OCI-LY7 (cell line): ENCODE measurements at places on chromosomes 2 and 18. TPM values are rescaled to one million over a fixed set of nuclear protein-coding genes. Genes with fewer than 3 reads are reported as not detected.

Gene GCKR
- total RNA-seq, result not detected in 2 replicates

Gene CD302
- total RNA-seq, result not detected in 2 replicates

Gene OTOS
- total RNA-seq, result not detected in 2 replicates

Gene KLF11
- 14.9 and 15.8 TPM in 2 replicates for total RNA-seq

Gene LRATD1
- total RNA-seq, result not detected in 2 replicates

Gene CRACDL
- total RNA-seq, result 0.13 and 0.59 TPM in 2 replicates

Gene VIT
- not detected in 2 replicates for total RNA-seq

Gene RAB11FIP5
- total RNA-seq, result 0.66 TPM in 1 of 2 replicates, not detected in the other

Gene CD8B2
- not detected in 2 replicates for total RNA-seq

Gene ANKRD30BL
- total RNA-seq, result 0.79 TPM in 1 of 2 replicates, not detected in the other

Gene IL1F10
- total RNA-seq, result not detected in 2 replicates

Gene GRHL1
- 1.2 and 2.5 TPM in 2 replicates for total RNA-seq

Gene CYP27C1
- not detected in 2 replicates for total RNA-seq

Gene ADRA2B
- 0.11 TPM in 1 of 2 replicates, not detected in the other for total RNA-seq

Gene NGEF
- 0.82 TPM in 1 of 2 replicates, not detected in the other for total RNA-seq

Gene BCL2
- total RNA-seq, result 2.5 and 3.0 TPM in 2 replicates

Gene NCK2
- 33.5 and 34.2 TPM in 2 replicates for total RNA-seq

Gene IAH1
- total RNA-seq, result 3.8 and 7.0 TPM in 2 replicates

Gene RPL31
- total RNA-seq, result 1,220 and 1,348 TPM in 2 replicates

Gene MFSD6
- total RNA-seq, result 19.5 and 23.1 TPM in 2 replicates

Gene RSAD2
- total RNA-seq, result not detected in 2 replicates

Gene LHCGR
- total RNA-seq, result not detected in 2 replicates

Gene CIDEA
- total RNA-seq, result not detected in 2 replicates

Gene NFATC1
- 50.4 and 54.3 TPM in 2 replicates for total RNA-seq

Gene OBSL1
- 0.18 TPM in 1 of 2 replicates, not detected in the other for total RNA-seq
